ENCODE measurements at places on chromosomes 2 and 18.

DNA sequence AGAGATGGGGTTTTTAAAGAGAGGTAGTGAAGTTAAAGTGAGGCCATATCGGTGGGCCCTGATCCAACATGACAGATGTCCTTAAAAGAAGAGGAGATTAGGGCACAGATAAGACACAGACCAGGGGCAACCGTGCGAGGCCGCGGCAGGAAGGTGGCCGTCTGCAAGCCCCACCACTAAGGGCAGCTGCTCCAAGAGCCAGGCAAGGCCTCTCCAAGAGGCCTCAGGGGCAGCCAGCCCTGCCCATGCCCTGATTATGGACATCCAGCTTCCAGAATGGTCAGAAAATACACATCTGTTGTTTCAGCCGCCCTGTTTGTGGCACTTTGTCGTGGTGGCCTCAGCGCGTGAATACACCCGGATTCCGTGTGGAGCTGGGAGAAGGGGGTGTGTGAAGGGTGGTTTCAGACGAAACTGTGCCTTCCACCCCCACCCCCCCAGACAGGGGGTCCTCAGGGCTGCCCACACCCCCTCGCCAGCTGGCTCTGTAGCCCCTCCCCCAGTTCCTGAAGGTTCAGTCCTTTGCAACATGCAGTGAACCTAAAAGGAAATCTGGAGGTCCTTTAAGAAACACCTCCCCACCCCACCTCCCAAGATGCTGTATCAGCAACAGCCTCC lies 74.1 kb upstream of the SMAD7 start:
- no peak for DNase-seq

DNA sequence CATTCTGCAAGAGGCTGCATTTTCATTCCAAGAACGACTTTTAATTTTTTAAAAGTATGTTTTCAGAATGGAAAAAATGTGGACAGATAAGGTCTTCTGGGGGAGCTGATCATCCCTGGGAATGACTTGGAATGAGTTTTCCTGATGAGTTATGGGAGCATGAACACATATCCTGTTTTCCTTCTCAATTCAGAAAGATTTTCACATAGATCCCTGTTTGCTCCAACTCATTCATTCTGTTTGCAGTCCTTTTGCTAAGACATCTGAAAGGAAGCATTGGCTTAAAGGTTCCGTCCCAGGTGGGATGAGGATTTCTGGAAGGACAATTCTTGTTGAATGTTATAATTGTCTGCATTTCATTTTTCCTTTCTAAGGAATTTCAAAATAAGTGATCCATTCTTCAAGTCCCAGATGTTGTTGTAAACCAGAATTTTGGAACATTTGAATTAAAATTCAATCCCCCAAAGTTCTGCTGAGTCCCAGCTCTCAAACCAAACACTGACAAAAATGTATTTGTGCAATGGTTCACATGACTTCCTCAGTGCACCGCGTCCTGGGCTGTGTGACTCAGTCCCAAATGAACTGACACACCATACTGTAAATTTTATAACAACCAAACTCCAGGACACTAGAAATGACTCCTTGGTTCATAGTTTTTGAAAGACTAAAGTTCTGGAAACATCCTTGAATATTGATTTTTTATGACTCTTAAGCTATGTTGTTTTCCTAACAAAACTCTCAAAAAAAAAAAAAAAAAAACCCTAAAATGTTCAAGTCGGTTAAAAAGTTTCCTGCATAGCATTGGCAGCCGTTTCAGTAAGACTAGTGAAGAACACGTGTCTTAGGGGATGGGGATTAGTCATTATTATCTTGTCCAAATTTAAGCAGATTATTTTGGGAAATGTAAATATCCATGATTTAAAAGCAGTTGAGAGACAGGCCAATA lies 281.8 kb upstream of the TCF4 start:
- DNase-seq: no peak

DNA sequence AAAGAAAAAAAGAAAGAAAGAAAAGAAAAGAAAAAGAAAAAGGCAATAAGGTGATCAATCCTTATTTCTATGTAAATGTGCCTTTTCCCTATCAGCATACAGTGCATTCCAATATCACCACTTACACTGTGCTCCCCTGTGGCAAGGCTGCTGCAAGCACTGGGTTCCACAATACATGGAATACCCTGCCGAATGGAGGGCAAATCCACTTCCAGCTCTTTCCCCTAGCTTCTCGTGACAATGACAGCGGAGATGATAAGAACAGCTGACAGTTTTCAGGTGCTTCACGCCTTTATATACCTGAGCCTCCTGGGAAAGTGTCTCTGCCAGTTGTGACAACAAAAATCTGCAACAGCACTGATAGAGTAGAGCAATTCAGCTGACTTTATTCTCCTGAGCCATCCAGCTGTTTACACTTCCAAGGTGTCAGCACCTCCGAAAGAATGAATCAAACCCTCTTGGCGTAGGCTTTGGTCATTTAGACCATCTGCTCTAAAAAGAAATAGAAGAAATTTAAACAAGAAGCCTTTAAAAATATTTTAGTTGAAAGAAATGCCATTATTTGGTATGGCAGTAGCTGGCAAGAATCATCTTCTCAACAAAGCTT lies 135.2 kb upstream of the RNF152 start:
- DNase-seq: no peak

DNA sequence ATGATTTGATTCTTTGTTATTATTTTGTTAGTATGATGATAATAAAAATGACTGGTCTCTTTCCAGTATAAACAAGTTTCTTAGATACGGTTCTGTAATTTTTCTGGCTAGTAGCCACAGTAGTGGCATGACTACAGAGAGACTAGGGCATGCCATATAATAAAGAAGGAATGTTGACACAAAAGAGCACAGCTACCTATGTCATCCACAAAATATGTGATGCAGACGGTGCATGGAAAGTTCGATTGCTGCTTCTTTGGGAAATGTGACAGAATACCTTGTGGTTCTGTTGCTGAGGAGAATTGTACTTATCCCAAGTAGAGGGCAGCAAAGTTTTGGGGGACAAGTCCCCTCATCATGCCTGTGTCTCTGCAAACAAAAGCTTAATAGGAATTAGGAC lies 26.1 kb upstream of the SETBP1 start:
- DNase-seq: no peak

DNA sequence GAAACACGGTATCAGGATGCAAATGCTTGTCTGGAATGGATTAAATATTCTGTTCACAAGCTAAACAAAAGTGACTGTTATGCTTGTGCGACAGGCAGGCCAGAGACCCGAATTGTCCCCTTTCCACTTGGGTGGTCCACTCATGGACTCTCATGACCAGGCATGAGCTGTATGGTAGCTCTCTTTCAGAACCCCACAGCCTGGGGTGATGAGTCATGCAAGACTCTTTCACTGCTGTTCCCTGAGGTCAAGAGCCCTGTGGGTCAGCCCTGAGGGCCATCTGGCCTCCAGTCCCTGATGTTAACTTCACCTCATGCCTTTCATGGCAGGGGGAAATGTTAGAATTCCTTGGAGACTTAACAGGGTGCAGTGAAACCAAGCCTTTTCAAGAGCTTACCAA lies 13.7 kb upstream of the SAP130 start:
- no peak for DNase-seq

- DNase-seq: no peak
Measured at GRCh38 chr2:52668724-52669123, 1098.9 kb upstream of the CHAC2 start.

GRCh38 chr18:23658285-23658684 lies 4.4 kb downstream of the ANKRD29 start:
- no peak for DNase-seq

DNA sequence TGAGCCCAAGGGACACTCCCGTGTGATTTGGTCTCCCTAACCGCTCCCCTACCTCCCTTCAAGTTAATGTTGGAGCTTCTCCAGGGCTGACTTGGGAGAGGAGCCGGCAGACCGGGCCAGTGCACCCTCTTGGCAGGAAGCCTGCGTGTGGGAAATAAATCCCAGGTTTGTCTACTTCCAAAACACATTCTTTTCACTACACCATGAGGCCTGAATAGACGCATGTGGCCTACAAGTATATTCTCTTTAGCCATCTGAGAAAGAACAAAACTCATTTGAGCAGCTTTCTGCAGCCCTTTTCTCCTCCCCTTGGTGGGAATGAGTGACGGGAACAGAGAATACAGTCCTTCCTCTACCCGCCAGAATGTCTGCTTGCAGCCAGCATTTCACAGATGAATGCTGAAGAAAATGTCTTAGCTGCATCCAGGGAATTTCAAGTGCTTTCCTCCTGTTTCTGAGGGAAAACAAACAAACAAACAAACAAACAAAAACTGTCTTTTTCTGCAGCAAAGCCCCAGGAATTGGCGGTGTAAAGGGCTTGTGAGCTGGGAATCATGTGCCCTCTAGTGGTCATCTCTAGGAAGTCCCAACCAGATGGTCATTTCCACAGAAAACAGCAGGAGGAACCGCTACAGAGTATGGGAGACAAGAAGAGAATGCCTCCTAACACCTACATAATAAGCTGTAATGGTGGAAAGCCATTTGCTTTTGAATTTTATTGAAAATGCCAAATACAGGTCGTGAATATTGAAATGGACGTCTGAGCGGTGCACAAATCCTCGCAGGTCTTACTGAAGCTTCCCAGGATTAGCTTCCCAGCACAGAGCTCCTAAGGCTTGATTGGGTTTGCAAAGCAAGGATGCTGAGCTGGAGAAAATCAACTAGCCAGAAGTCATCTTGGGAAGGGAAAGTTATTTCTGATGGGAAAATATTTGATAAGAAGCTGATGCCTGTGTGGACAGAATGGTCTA lies 41.2 kb upstream of the DAPL1 start:
- no peak for DNase-seq

GRCh38 chr2:109172556-109173105 lies 43.6 kb downstream of the SH3RF3 start:
- DNase-seq: no peak
